ENCODE measurements at places on chromosomes 3 and 15. TPM values are rescaled to one million over a fixed set of nuclear protein-coding genes. Genes with fewer than 3 reads are reported as not detected.

NUP210 gene
- polyA plus RNA-seq = 16.5 TPM

CCDC191 gene
- polyA plus RNA-seq = 15.6 TPM

UNC13C gene
- 19.8 TPM for polyA plus RNA-seq

- DNase-seq = peak; percentile 86
These were observed 3.3 kb upstream of the NDN start for GRCh38 chr15:23690450-23690852.

DNA sequence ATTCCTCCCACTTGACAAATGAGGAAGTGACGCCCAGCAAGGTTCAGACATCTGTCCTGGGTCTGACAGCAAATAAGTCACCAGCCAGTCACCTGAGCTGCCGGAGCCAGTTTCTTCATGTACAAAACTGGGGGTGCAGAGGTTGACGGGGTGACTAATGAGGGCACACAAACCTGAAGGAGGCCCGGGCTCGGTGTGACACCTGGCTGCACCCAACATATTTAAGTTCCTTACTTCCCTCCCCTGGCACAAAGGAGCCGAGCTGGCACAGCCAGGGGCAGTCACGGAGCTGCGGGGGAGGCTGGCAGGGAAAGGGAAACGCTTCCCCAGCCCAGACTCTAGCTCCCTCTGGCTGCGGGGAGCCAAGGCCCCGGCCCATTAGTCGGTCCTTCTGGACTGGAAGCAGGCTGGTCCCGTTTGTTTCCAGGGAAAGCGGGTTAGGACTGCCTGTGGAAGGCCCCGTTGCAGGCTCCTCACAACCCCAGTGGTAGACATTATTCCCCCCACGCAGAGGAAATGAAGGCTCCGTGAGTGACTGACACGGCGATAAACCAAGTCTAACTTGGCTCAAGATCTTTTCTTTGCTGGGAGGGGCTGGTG, 2.3 kb downstream of the FBXL22 start:
- no peak for DNase-seq

- no peak for DNase-seq
These were observed 14.4 kb downstream of the ALDH1L1 start for GRCh38 chr3:126166009-126166408.

GRCh38 chr15:60614862-60615771, 136.2 kb upstream of the ICE2 start:
- DNase-seq = no peak

GRCh38 chr15:82870727-82871320, 61.4 kb downstream of the WHAMM start:
- DNase-seq = no peak
